Tibial nerve (tissue), 4 donors: ENCODE measurements at places on chromosomes 12 and 14. TPM values are rescaled to one million over a fixed set of nuclear protein-coding genes. Genes with fewer than 3 reads are reported as not detected.

Gene KLHL33
- 4.5 TPM for total RNA-seq

Gene SERPINA9
- total RNA-seq = not detected

Gene B3GNT4
- total RNA-seq = not detected

DNA sequence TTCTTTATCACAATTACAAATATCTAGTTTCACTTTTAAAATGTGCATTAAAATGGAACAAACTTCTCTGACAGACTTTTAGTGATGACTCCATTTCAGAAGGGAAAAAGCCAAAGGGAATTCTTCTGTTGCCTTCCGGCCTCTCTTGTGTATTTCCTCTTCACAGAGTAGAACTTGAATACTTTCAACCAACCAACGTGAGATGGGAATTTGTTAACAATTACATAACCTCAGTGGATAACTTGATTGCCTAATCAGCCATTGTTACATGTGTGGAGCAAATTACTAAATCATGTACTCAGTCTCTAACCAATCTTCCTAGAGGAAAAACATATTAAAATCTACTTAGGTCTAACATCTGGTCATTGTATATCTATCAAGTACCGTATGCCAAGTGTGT lies 291.1 kb downstream of the SYT1 start:
- DNase-seq = no peak

- DNase-seq = no peak
Observed at GRCh38 chr12:40262657-40263056, 37.9 kb downstream of the LRRK2 start.

GRCh38 chr12:116455540-116456329 lies 103.4 kb upstream of the MAP1LC3B2 start:
- DNase-seq = peak; percentile 91

DNA sequence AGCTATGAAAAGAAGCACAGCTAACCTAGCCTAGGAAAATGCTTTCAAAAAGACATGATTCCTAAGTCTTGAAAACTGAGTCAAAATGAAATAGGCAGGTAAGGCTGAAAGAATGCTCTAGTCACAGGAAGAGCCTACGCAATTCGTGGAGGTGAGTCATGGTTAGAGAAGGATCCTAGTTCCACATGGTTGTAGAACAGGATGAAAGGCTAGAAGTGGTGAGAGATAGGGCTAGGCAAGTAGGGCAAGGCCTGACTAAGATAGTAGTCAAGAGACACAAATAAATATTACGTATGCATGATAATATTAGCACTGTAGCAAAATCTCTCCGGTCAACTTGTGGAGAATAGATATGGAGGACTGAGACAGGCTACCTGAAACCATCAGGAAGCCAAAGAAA lies 47.2 kb downstream of the PLCZ1 start:
- DNase-seq = no peak

DNA sequence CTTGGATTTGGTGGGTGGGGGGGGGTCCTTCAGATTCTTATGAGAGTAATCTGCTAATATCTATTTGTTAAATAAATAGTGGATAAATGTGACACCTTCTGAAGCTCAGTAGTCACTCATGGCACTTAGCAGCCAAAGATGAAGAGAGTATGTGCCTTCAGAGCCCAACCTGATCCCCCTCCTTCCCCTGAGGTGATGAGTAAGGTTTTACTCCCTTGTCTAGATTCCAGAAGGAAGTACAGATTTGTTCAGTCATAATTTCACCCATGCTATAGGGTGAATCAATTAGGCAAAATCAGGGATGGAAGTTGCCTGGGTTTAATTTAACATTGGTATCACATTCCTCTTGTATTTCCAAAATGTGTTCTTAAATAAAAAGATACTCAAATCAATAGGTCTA lies 340.3 kb upstream of the ATP2B1 start:
- DNase-seq = no peak
